ENCODE measurements at places on chromosomes 5 and 9.

DNA sequence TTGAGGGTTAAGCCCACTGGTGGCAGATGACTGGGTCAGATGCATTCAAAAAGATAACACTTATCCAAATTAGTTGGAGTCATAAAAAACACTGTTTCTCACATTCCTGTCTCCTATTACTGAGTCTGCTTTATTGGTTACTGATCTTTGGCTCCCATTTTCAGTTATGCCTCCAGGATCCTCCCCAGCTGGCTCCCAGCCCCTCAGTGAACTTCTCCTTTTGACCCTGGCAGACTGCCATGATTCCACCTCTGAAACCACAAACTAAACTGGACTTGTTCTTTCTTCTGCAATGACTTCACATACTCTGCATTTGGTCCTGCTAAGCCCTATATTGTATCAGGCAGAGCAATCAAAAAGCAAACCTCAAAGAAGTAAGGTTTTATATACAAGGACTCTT, 860.8 kb upstream of the DMAC1 start:
- DNase-seq: no peak

GRCh38 chr5:76476474-76477038, 73.5 kb downstream of the IQGAP2 start:
- no peak for DNase-seq

- no peak for DNase-seq
Observed at GRCh38 chr9:12060811-12061210, 632.4 kb upstream of the TYRP1 start.

- DNase-seq: no peak
Observed at GRCh38 chr5:169052207-169052606, 248.7 kb downstream of the SLIT3 start.

DNA sequence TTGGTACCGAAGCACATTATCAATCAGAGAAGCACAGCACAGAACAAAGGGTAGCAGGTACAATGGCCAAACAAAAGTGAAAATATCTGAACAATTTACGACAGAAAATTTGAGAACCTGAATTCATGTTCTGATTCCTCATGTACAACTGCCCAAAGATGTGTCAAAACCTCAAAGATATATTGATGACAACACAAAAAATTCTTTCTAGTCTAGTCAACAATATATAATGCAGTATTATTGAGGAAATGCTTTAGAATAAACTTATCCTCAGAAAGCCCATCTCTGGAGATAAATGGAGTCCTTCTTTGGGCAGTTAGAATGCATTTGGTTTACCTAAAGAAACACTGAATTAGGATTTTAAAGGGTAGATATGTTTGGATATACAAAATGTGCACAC, 6.8 kb upstream of the SMARCA2 start:
- DNase-seq: no peak

GRCh38 chr9:124050955-124051354, 39.4 kb downstream of the LHX2 start:
- no peak for DNase-seq

DNA sequence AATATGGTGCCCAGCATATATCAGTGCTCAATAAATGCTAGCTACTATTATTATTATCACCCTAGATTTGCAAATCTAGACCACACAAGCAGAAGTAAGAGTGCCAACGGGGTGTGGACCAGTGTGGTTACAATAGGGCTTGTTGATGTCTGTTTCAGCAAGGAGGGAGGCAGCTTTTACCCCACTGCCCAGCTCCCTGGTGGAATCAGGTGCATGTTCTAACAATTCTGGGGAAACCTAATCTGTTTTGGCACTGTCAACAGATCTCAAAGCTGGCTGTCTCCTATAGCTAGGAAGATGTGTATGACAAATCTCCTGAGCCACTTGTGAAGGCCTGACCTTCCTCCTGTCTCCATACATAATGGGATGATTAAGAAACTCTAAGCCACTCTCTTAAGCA, 5.7 kb downstream of the TGFBI start:
- no peak for DNase-seq

GRCh38 chr9:70400107-70400892, 14.2 kb downstream of the KLF9 start:
- DNase-seq: no peak

All from stimulated activated CD4-positive, alpha-beta T cell treated with anti-CD3 and anti-CD28 coated beads, Interleukin-4, amount 100 ng/mL, for 4 hours (primary cell).